CD4-positive, alpha-beta T cell treated with Interleukin-15 for 4 hours (primary cell): ENCODE measurements at places on chromosomes 12 and 14.
A peak's percentile ranks its signal among the peaks of the same experiment; 100 is the strongest.

GRCh38 chr12:90290980-90291975 lies 582.6 kb upstream of the ATP2B1 start:
- DNase-seq = no peak

- no peak for DNase-seq
Measured at GRCh38 chr12:19068137-19068536, 61.4 kb upstream of the PLEKHA5 start.

- DNase-seq = no peak
Measured at GRCh38 chr12:116492703-116493324, 66.4 kb upstream of the MAP1LC3B2 start.

DNA sequence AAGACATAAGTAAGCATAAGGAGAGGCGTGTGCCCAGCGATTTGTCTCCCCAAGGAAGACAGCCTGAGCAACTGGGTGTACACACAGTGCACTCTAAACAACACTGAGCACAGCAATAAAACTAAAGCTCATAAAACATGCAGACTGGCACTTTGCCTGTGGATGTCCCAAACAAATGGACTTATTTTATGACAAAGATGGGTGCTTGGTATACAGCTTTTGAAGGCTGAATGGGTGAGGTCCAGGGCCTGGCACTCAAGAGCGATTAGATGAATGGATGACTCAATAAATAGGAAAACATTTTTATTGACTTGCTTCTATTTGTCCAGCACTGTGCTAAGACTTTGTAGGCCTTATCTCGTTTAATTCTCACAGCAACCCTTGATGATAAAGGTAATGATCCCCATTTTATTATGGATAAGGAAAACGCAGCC lies 28.5 kb downstream of the LGMN start:
- no peak for DNase-seq

DNA sequence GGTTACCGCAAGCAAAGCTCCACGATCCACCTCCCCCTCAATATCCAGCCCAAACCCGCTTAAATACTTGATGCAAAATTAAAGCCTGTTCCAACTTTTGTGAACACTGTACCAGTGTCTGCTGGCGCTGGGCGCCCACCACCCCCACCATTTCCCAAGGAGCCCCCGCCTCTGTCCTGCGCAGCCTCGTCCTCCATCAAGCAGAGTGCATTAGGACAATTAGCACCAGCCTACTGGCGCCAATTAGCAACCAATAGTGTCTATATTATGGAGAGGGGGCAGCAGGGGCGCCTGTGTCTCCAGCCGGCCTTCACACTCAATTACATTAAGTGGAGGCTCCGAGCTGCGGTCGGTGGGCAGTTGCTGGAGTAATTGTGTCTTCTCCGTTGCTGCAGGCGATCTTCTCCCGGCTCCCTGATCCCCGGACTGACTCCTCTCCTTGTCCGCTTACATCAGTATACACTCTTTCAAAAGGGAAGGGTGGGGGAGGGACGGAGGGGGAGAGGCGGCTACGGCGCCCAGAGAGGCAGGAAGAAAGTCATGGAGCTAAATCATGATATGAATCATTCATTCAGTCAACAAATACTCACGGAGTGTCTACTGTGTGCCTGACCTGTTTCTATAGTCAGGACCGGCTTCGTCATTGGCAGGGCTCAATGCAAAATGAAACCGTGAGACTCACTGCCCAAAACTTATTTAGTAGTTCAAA lies 707.3 kb downstream of the MED13L start:
- DNase-seq = no peak

- DNase-seq = no peak
Measured at GRCh38 chr12:46518169-46518568, 145.6 kb upstream of the SLC38A2 start.

GRCh38 chr12:67449591-67450052 lies 180.5 kb downstream of the CAND1 start:
- peak; percentile 39 for DNase-seq

- peak; percentile 76 for DNase-seq
Measured at GRCh38 chr12:113048716-113049127, 7.8 kb upstream of the DTX1 start.

- no peak for DNase-seq
Measured at GRCh38 chr12:125050446-125050845, 14.8 kb upstream of the AACS start.

- peak; percentile 48 for DNase-seq
Measured at GRCh38 chr12:68792952-68793351, 15.0 kb upstream of the MDM2 start.

DNA sequence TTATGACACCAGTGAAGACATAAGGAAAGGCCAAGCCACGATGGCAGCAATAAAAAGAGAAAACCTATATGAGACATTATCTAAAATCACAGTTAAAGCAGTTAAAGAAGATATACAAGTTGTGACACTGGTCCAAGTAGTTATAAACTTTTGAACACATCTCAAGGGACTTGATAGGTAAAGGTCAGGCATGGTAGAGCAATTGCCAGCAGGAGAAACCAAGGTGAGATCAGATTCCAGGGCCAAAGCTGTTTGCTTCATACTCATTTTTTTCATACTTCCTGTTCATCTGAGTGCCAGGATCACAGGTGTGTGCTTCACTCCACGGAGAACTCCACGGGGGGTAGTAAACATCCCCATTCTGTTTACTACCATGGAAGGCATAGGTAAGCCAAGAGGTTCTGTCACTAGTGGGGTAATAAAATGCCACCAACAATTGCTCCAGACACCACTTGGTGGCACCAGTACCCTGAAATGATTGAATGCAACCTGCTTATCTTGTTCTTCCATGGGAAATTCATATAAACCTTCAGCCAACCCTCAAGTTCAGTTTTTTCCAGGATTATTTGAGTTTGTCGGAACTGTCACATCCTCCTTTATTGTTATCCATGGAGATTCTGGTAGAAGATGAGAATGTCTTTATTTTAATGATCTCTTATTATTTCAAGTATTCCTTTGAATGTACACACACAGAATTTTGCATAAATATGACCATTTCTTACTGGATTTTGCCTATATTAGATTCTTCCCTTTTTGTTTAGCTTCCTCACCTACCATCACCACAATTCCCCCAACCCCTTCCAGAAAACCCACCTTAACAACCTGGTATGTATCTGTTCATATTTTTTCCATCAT lies 59.2 kb upstream of the TSPAN8 start:
- no peak for DNase-seq

DNA sequence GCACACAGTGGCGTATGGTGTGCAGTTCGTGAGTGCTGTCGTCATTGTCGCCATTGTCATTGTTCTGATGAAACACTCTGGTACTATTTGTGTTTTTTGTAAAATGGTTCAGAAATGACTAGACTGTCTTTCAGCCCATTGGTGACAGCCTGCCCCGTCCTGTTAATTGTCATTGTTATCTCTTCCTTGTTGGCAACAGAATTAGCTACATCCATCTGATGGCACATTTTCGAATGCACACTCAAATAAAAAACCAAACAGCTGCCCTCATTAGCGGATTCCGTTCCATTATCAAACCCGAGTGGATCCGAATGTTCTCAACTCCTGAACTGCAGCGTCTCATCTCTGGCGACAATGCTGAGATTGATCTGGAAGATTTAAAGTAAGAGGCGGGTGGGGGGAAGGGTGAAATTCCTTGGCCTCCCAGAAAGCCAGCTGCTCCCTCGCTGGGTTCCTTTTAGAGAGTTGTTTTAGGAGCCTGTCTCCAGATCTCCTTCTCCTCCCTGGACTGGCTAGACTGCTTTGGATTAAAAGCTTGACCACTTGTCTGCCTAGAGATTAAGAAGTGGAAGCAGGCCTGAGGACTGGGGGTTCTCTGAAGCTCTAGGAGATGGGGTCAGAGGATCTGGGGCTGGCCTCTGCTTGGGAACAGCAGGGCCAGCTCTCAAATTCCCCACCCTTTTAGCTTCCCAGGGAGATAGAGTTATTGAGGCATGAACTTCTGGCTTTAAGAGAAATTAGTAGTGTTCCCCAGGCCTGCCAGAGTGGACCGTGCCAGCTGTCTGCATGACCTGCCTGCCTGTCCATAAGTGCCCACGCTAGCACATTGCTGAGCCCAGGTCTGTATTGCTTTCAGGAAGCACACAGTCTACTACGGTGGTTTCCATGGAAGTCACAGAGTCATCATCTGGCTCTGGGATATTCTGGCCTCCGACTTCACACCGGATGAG lies 43.3 kb downstream of the MMAB start:
- DNase-seq = no peak

DNA sequence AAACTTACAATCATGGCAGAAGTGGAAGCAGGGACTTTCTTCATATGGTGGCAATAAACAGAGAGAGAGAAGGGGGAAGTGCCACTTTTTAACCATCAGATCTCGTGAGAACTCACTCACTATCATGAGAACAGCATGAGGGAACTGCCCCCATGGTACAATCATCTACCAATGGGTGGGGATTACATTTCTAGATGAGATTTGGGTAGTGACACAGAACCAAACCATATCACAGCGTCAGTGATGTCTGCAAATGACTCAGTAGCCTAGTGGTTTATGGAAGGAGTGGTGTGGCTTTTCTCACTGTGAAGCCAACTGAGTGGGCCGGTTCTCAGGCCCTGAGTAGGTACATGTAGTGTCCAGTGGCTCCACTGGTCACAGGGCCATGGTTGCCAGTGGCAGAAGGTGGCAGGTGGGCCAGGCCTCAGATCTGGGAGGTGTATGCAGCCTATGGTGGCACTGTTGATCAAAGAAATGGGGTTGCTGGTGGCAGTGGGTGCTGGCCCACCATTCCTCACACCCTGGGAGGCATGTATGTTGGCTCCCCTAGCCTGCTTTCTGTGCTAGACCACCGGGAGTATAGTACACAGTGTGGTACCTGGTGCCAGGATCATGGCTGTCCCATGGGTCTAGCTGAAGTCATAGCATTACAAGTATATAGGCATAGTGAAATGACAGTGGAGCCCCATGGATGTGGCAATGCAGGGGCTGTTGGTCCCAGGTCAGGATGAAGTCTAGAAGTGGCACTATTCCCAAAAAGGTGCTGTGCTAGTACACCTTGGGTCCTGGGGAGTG lies 191.9 kb downstream of the NUBPL start:
- DNase-seq = no peak

DNA sequence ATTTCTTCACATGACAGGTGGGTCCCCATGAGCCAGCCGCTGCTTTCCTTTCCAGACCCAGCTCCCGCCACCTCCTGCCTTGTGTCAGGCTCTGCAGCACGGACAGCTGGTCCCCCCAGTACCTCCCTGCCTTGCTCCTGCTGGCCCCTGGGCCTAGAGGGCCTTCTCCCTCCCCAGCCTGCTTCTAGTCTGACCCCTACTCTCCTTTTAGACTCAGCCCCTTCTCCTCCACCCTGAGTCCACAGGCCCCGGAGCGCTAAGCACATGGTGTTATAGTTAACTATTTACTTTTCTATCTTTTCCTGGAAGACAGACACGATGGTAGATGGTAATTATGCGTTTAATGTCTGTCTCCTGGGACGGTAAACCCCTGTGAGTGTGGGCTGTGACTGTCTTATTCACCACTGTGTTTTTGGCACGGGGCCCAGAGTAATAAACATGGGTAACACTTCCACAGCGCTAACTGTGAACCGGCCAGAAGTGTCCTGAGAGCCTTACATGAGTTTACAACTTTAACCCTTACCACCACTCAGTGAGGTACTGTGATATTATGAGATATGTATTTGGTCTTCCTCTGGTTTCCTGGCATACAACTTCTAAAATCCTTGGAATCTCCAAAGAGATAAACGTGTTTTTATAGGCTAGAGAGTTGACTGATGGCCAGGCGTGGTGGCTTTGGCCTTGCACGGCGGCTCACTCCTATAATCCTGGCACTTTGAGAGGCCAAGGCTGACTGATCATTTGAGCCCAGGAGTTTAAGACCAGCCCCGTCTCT lies 41.2 kb downstream of the DGLUCY start:
- peak; percentile 52 for DNase-seq

DNA sequence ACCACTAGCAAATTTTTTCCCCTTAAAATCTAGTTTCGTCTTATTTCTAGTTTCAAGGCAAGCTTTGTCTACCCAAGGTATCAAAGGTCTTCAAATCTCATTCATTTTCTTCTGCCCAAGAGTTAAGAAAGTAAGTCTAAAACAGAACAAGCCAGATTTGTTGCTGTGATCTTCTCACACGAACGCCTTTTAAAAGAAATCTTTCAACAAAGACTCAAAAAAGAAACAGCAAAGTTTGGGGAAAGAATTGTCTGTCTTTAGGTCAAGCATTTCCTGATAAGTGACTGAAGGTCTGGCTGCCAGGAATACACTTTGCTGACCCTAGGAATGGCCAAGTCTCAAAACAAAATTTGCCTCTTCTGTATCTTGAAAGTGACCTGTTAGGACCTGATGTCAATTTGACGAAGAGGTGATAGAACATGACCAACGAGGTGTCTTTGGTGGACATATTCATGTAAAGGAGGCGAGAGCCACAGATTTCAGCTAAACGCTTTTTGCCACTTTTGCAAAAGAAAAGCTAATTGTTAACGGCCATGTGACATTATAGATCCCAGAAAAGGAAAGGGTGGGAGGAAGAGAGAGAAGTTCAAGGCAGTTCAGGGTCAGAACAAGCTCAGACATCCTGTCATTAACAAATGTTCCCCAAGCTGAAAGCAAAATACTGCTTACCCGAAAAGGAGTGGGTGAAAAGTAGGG lies 1.7 kb downstream of the CDK17 start:
- DNase-seq = no peak

- DNase-seq = no peak
Measured at GRCh38 chr12:90990611-90991010, 14.2 kb downstream of the EPYC start.

GRCh38 chr12:113815031-113815430 lies 151.1 kb downstream of the RBM19 start:
- no peak for DNase-seq

DNA sequence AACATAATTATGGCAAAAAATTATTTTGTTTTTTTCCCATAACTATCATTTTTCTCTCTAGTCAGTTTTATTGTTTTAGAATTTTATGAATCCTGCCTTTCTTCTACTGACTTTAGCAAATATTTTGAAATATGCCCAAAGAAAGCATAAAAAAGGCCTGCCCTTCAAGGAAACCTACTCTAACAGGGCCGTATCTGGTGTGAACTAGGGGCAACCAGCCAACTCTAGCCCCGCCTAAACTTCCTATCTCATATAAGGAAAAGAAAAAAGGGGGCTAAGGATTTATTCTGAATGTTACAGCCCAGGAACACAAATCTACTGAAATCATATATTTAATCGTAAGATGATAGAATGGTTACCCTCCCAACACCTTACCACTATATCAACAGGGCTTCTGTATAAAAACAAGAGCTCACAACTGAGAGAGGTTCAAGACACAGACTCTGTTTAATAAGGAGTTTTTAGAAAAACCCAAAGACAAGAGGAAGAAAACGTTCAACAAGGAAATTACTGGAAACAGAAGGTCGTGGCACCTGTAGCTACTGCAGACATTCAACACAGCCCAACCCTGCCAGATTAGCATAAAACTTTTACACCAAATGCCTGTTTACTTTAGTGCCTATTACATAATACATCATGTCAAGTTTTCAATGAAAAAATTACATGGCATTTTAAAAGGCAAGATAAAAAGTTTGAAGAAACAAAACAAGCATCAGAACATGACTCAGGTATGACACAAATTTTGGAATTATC lies 12.9 kb upstream of the EPYC start:
- no peak for DNase-seq

DNA sequence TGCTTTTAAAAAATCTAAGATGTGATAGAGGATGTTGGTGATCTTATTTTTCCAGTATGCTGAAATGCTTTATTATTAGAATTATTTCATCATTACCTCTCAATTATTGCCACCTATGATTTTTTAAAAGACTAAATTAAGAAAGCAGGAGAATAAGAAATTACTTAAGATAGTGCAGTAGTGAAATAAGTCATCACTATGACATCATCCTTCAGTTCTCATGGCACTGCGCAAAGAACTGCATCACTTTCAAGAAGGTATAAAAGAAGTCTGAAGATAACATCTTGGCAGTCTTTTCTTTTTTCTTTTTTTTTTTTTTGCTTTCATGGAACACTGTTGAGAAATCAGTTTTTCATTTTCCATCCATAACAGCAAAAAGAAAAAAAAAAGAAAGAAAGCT lies 24.4 kb downstream of the NT5DC3 start:
- no peak for DNase-seq
